HuH-7 (cell line): ENCODE measurements at places on chromosomes 13 and 19.
A peak's percentile ranks its signal among the peaks of the same experiment; 100 is the strongest.

DNA sequence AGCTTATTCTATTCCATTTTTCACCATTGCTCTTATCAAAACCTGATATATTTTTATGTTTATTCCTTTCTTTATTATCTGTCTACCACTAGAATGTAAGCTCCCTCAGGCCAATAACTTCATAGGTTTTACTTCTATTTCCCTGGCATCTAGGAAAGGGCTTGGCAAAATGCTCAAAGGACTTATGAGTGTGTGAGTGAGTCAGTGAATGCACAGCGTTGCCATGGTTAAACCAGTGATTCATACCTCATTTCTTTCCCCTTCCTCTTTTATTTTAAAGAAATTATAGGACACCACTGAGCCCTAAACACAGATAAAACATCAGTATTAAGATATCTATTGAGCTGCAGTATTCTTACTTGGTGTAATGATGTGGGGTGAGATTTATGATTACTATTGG is 162.1 kb downstream of the GPC6 start:
- no peak for DNase-seq

GRCh38 chr13:25110956-25111584 is 15.1 kb downstream of the PABPC3 start:
- DNase-seq = no peak

- DNase-seq = no peak
Observed at GRCh38 chr19:29812881-29813275, 1.1 kb downstream of the CCNE1 start.

- DNase-seq = peak; percentile 53
Observed at GRCh38 chr13:28058866-28059613, 41.3 kb downstream of the FLT3 start.

DNA sequence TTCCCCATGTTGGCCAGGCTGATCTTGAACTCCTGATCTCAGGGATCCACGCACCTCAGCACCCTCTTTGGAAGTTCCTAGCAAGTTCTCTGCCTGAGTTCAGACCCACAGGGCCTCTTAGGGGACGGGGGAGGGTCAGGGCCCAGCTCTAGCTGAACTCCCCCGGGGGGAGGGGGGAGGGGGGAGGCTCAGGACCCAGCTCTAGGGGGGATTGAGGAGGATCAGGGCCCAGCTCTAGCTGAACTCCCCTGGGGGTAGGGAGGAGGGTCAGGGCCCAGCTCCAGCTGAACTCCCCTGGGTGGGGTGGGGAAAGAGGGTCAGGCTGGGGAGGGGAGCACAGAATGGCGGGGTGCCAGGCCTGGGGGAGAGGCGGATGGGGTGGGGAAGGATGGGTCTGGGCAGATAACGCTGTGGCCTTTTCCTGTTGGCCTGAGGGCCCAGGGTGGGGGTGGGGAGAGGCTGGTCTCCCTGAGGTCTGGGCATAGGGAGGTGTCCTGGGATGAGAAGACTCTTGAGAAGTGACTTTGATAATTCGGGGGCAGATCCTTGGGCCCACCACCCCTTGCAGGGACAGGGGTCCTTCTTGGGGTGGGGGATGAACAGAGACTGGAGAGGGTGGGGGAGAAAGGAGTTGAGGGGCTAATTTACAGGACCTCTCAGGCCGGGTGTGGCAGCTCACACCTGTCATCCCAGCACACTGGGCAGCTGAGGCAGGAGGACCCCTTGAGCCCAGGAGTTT is 5.5 kb upstream of the PTBP1 start:
- DNase-seq = no peak
